ENCODE measurements at places on chromosomes 16 and 17.
A peak's percentile ranks its signal among the peaks of the same experiment; 100 is the strongest.

DNA sequence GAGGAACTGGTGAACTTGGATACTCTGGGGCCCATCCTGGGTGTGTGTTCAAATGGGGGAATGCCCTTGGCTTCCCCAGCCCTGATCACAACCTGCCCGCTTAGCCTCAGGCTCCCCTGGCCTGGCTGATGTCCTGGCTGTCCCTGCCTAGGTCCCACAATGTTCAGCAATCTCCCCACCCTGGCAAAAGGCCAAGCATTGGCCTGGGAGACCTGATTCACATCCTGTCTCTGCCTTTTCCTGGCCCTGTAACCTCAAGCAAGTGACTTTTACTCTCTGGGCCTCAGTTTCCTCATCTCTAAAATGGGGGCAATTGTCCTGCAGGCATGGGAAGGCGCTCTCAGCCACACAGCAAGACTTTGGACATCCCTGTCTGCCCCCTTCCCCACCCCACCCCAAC is 14.4 kb downstream of the CPNE2 start:
- no peak for DNase-seq

DNA sequence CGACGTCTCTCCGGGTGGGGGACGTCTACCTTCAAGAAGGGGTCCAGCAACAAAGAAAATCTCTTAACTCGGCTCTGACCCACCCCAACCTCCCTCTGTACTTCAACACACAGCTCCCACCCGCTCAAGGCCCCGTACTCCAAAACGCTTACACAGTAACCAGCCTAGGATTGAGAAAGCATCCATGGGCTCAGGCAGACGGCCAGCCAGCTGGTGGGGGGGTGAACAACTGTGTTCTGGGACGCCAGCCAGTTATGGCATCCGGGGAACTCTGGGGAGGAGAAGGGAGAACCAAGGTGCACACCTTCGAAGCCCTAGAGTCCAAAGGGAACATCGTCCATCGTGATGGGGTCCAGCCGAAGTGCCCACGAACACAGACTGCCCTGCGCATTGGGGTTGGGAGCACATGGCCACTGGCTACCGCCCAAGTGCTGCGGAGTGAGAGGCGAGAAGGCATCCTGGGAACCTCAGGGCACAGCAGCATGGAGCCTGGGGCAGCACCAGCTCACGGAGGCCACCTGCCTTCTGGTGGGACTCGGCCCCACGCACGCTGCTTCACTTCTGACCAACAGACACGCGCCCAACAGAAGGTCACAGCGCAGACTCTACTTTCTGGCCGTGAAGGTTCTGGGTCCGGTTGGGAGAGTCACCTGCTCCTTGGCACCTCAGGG is 14.3 kb downstream of the SLC16A3 start:
- DNase-seq = no peak

GRCh38 chr16:26118575-26118974 is 426.8 kb downstream of the HS3ST4 start:
- no peak for DNase-seq

DNA sequence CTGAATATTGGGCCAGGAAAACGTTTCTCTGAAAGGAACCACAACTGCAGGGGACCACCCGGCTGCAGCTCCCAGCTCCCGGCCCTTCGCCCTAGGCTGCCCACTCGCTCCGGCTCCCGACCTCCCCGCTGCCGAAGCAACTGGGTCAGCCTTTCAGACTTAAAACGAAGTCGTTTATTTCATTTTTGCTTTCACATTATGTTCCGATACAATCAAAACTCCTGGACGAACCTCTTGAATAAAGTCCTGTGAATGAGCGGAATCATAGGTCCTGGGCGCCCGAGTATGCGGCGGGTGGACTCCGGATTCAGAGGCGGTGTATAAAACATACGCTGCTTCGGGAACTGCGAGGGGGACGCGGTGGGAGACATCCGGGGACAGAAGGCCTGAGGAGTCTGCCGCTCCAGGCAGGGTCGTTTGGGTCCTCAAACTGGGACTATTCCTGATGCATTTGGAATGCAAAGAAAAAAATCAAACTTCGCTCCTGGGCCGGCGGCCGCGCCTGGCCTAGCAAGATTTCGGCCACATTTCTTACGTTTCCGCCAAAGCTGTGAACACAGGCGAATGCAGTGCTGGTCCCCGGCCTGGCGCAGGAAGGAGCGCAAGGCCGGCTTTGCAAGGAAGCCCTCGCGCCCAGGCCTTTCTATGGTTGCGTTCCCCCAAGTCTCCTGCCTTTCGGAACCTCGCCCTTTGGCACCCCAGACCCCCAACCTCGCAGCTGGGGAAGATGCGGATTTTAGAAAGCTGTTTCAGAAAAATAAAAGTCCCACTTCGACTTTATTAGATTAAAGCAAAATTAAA is 3.7 kb downstream of the CBLN1 start:
- no peak for DNase-seq

GRCh38 chr16:63447121-63447520 is 1410.9 kb upstream of the CDH8 start:
- DNase-seq = no peak

GRCh38 chr17:71792966-71793365 is 327.9 kb upstream of the SOX9 start:
- no peak for DNase-seq

DNA sequence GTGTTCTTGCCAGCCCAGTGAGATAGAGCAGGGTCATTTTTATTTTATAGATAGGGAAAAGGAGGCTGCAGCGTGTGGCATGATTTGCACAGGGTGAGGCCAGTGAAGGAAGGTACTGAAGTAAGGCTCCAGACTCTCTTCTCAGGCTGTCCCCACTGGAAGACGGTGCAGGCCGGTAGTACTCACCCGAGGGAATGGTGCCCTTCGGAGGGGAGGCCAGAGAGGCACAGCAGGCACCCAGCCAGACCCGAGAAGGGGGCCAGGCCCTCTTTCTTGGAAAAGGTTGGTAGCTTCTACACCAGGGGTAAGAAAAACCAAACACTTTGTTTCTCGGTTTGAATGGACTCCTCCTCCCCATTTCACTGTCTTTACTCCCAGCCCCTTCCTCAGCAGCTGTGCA is 288 bp downstream of the ANKRD40CL start:
- no peak for DNase-seq

DNA sequence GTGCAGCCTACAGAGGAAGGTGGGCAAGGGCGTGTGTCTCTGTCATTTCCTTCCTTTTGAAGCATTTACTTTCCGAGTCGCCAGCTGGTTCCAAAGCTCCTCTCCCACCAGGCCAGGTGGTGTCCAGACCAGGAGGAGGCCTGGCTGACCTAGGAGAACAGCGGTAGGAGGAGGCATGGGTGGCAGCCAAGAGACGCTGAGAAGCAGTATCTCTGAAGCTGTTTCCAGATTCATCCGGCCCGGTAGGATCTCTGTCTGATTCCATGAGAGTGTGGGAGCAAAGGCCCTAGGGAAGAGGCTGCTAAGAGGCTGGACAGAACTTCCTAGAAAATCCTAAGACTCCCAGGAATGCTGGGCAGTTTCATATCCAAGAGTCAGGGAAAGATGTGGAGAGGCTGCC is 20.3 kb downstream of the MEOX1 start:
- DNase-seq = no peak

DNA sequence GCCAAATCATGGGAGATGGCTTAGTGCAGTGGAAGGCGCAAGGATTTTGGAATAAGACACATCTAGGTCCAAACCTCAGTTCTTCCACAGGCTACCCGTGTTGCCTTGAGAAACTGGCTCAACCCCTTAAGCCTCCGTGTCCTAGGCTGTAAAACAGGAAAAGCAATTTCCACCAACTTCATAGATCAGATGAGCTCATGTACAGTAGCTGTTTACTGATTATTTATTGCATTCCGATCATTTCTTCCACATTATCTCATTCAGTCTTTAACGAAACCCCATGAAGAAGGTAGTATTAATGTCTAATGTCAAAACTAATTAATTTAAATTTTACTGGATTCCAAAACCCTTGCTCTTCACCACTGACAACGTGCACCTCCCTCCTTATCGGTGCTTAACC is 231.6 kb downstream of the GRIN2A start:
- no peak for DNase-seq

GRCh38 chr17:19294443-19294842 is 57.3 kb downstream of the EPN2 start:
- no peak for DNase-seq

- DNase-seq = no peak
Measured at GRCh38 chr17:13171790-13172189, 154.0 kb upstream of the ELAC2 start.

- DNase-seq = no peak
Measured at GRCh38 chr17:33481652-33482051, 188.6 kb upstream of the ASIC2 start.

GRCh38 chr16:1950047-1950446 is 4.4 kb downstream of the RPL3L start:
- no peak for DNase-seq

- DNase-seq = no peak
Measured at GRCh38 chr17:51128076-51128475, 7.4 kb upstream of the SPAG9 start.

DNA sequence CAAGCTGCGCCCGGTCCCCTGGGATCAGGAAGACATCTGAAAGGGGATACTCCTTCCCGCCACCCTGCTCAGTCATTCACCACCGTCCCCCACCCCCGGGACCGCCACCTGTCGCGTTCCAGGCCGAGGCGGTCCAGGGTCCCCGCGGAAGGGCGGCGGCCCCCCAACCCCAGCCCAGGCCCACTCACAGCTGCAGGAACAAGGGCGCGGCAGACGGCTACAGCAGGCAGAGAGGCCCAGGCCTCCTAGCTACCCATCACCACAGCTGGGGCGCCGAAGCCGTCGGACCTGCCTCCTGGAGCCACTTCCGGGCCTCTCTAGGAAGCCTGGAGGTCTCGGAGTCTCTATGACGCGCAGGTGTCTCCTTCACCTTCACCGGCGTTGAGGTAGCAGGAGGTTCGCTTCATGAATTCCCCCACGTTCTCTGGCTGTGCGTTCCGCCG is at the start of gene SDR42E1:
SDR42E1 (minus strand) TSS at position 272 of the 443 bp plus-strand sequence. CDS start 10,612 bp downstream, outside the sequence.
- peak; percentile 27 for DNase-seq

GRCh38 chr16:50072730-50073129 is 7.0 kb downstream of the HEATR3 start:
- DNase-seq = no peak

DNA sequence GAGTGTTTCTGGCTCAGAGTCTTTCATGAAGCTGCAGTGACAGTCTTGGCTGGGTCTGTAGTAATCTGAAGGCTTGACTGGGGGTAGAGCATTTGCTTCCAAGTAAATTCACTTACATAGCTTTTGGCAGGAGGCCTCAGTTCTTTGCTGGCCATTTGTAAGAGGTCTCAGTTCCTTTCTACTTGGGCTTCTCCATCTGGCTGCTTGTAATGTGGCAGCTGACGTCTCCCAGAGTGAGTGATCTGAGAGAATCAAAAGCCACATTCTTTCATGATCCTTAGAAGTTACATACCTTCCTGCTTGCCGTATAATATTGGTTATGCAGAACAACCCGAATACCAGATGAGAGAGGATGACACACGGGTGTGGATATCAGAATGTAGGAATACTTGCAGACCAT is 39.8 kb downstream of the NF1 start:
- DNase-seq = no peak

GRCh38 chr16:52078716-52079655 is 468.0 kb downstream of the TOX3 start:
- no peak for DNase-seq

GRCh38 chr17:67503184-67503583 is 126.1 kb downstream of the PITPNC1 start:
- no peak for DNase-seq

GRCh38 chr16:49806446-49806845 is 49.5 kb downstream of the ZNF423 start:
- no peak for DNase-seq

DNA sequence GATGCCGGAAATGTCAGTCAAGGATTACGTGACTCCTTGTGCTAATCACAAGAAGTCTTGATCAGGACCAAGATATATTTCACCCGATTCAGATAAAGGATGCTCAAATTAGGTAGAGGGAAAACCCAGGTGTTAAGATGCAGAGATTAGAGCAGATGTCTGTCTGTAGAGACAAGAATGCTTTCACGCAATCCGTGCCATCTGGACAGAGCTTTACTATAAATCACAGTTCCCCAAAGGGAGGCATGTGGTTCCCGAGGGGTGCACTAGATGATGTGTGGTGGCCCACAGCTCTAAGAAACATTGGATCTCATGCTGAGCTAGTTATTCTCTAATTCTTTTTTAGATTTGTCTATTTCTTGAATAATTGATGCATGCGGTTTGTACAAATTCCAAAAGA is 9.8 kb upstream of the MAP3K14 start:
- no peak for DNase-seq

DNA sequence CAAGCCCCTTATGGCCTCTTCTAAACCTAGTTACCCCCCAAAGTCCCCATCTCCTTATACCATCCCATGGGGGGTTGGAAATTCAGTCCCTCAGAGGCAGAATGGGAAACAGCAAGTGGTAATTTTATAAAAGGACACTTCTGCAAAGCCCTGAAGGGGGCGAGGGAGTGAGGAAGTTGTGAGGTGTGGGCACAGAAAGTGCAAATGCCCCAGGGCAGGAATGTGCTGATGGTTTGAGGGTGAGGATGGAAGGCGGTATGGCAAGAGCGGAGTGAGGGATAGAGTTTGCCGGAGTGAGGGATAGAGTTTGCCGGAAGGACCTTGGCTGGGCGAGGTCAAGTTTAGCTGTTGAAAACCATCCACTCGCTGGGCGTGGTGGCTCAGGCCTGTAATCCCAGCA is 52.7 kb downstream of the HAPSTR1 start:
- DNase-seq = no peak

GRCh38 chr17:14859542-14859941 is 405.6 kb downstream of the PMP22 start:
- no peak for DNase-seq

GRCh38 chr17:34579979-34580684 is 750 bp downstream of the TMEM132E start:
- DNase-seq = no peak

GRCh38 chr17:75590314-75590761 is 2.7 kb downstream of the MYO15B start:
- no peak for DNase-seq

GRCh38 chr17:33968350-33969044 is 286.6 kb upstream of the CCL2 start:
- no peak for DNase-seq

- no peak for DNase-seq
Measured at GRCh38 chr17:59572301-59572924, 7.0 kb downstream of the DHX40 start.

DNA sequence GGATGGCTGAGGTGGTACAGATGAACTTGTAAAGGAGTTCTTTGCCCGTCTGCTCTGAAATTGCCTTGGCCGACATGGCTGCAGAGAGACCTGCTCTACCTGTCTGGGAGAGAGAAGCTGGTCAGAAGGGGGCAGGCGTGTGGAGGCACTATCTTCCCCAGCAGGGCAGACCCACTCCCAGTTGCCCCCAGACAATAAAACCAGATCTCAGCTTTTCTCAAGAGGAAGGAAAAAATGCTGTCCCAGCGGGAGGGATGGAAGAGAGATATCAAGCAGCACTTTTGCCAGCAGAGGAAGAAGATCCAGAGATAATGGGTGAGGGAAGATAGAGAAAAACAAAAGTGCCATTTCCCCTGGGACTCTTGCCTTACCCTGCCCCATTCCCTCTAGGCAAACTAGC is 5.0 kb downstream of the ACLY start:
- DNase-seq = no peak

GRCh38 chr17:81821603-81822311 is 11.3 kb downstream of the MCRIP1 start:
- no peak for DNase-seq

- DNase-seq = no peak
Measured at GRCh38 chr16:17747081-17747756, 276.5 kb upstream of the XYLT1 start.

- DNase-seq = no peak
Measured at GRCh38 chr17:65593092-65593854, 31.8 kb upstream of the AXIN2 start.

Measured in activated naive CD4-positive, alpha-beta T cell (primary cell).